ENCODE measurements at places on chromosomes 5 and 9.

GRCh38 chr9:127183814-127184582, 61.6 kb upstream of the ANGPTL2 start:
- no peak for DNase-seq

DNA sequence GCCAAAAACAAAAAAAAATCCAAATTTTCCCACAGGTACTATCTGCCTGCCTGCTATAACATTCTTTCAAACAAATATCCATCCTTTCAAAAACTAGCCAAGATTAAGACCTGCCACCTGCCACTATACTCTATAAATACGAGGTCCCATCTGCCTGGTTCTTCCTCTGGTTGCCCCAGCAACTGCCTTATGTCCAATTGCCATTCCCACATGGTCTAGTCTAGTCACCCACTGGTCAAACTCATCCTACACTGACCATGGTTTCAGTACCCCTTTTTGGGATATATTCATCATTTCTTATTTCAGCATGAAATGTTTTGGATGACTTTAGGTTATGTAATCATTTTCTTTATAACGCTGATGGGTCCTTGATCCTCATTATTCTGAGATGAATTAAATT, 95.1 kb upstream of the CCNG1 start:
- DNase-seq, result no peak

GRCh38 chr5:141363952-141364660, at the start of gene PCDHGA5:
PCDHGA5 (plus strand) TSS chr5:141364162; CDS start chr5:141364331, 169 bp downstream.
- DNase-seq, result no peak

DNA sequence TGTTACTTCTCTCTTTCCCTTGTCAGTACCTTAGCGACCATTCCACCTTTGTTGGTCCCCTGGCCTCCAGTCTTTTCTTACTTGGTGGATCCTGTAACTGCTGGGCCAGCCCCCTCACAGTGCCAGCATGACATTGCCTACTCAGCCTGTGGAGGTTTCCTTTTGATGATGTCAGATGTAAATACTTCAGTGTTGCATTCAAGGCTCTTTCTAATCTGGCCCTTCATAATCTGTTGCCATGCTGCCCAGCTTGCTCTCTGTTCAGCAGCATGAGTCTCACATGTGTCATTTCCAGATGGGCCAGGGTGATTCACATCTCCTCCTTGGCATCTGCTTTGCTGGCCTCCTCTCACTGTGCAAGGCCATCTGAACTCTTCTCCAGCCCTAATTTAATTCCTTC, 57.1 kb downstream of the MAST4 start:
- no peak for DNase-seq

- DNase-seq, result no peak
These were observed 45.0 kb upstream of the SV2C start for GRCh38 chr5:76038212-76038611.

DNA sequence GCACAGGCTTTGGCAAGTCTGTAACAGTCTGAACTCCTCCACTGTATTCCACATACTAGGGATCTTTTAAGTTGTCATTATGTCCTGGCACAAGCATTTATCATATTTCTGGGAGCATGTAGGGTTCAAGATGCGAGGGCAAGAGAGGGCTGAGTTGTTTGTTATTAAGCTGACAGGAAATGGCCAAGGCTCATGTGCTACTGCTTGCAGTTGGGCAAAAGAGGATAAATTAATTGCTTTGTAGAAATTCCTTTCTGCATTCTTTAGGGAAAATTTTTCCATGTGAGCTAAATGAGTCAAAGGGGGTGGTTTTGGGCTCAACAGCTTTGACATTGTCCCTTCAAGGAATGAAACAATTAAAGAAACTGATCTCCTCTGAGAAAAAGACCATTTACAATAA, 35.4 kb downstream of the DOCK8 start:
- DNase-seq, result no peak

GRCh38 chr9:98944057-98944733, 488 bp downstream of the COL15A1 start:
- DNase-seq, result no peak

DNA sequence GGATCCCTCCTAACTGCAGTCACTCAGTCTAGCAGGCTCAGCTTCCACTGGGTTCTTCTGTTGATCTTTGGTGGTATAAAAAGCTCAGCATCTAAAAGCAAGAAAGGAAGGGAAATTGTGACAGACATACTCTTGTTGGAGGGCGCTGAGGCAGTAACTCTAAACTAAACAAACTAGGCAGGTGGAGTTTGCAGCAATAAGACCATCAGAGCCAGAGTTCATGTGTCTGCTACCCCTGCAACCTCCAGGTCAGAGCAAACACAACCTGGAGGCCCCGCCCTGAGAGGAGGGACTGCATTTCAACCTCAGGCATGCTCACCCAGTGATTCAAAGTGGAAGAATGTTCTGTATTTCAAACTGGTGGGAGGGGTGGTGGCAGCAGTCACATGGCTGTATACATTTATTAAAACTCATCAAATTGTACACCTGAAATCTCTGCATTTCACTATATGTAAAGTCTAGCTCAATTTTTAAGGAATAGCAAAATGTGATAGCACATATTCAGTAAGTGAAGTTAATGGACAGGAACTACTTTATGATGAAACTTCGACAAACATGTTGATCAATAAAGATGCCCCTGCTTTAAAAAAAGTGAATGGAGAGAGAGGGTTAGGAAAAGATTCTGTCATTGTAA, 7.1 kb downstream of the ACTL7A start:
- DNase-seq, result peak; percentile 56

DNA sequence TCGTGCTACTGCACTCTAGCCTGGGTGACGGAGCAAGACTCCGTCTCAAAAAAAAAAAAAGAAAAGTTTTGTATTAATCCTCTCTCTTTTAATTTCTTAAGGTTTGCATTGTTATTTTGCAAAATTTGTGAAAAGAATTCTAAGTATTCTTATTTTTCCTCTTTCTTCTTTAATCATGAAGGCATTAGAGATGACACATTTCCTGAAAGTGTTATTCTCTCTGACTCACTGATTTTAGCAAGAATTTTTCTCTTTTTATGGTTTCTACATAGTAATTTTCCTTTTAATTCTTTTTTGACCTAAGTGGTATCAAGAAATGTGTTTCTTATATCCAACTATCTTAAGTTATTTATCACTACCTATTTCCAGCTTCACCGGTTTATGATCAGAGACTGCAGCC, 78.0 kb downstream of the NSUN2 start:
- no peak for DNase-seq

GRCh38 chr5:33753704-33754103, 138.1 kb downstream of the ADAMTS12 start:
- DNase-seq, result no peak

DNA sequence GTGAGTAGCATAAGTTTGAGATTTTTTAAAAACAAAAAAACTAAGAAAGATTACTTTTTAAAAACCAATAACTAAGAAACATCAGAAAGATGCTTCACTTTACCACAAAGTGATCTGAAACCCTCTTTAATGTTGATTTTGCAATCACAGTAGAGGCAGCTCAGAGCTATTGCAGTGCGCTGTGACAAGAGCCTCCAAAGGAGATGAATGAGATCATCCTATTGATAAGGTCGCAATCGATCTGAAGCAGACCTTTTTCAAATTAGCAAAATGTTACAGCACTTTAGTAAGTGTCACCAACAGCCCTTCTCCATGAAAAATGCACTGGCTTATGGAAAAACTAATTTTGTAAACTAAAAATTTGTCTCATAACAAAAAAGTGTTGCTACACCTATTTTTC, 284.6 kb upstream of the EFNA5 start:
- no peak for DNase-seq

GRCh38 chr5:57435701-57436134, 46.9 kb downstream of the ACTBL2 start:
- no peak for DNase-seq

GRCh38 chr9:73200694-73201452, 49.2 kb downstream of the ANXA1 start:
- DNase-seq, result no peak

- DNase-seq, result no peak
These were observed 12.8 kb downstream of the SPATA9 start for GRCh38 chr5:95669985-95670384.

DNA sequence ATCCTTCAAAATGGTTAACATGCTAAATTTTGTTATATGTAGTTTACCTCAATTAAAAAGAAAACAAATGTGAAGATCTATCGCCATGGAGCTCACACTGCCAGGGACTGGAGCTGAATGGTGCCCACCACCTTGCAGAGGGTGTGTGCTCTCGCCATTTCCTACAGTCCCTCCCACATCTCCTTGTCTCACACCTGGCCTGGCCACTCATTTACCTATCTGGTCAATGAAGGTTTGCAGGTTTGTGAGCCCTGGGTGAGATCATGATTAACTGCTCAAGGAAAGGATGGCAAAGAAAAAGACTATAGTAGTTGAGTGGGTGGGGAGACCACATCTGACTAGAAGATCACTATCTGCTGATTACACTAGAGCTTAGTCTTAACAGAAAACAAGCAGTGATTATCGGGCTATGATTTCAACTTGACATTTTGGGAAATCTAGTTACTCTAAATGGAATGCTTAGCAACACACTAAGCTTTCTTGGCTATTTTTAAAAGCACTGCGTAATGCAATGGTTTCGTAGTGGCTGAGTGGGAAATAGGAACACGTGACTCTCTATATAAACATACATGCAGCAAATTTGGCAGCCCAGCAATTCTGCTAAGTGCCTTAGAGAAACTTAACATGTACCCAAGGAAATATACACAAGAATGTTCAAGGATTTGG, 27.3 kb downstream of the PUM3 start:
- no peak for DNase-seq

DNA sequence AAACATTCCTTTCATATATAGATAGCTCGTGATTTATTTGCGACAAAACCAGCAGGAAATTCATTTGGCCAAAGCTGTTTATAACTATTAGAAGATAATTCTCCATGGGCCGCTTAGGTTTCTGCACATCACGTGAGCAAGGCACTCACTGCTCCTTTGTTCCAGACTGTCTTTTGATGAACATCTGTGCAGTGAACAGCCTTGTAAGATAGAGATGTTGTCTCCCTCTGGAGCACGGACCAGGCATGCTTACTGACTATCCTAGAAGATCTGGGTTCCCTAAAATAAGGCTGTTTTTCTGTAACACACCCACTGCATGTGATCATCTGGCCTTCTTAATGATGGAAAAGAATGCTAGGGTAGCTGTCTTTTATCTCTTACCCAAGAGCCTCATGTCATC, 30.9 kb downstream of the YIPF5 start:
- no peak for DNase-seq

GRCh38 chr5:87081511-87082372, 185.9 kb upstream of the RASA1 start:
- DNase-seq, result no peak

GRCh38 chr5:40074826-40075225, 604.9 kb upstream of the PTGER4 start:
- DNase-seq, result no peak

- no peak for DNase-seq
These were observed 166.9 kb upstream of the MPDZ start for GRCh38 chr9:13446286-13446937.

- DNase-seq, result no peak
These were observed 183.9 kb downstream of the LRRC70 start for GRCh38 chr5:62762503-62762902.

- DNase-seq, result no peak
These were observed 292.0 kb upstream of the DMRT1 start for GRCh38 chr9:549455-549997.

- DNase-seq, result no peak
These were observed 66.4 kb downstream of the PRRT1B start for GRCh38 chr9:131611586-131612315.

GRCh38 chr5:6496636-6497035, 48.0 kb downstream of the UBE2QL1 start:
- DNase-seq, result no peak

DNA sequence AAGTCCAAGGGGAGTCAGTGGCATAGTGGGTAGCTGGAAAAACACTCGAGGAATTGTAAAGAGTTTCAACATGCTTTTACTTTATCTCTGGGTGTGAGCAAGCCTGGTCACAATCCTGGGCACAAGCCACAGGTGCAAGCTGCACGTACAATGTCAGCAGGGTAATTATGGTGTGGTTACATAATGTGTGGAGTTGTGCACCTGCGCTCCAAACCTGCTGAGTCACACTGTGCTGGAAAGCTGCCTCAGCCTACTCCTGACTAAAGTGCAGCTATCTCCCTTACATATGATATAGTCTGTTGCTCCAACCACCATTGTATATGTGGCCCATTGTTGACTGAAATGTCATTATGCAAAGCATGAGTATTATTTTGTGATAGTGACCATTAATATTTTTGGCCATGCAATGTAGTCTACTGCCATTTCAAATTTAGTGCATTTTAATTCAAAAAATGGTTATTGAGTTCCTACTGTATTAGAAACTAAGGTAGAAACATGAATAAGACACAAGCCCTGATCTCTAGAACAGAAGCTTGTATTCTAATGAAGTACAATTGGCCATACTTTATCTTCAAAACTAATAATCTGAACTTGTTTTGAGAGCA, 160.9 kb upstream of the SLC30A5 start:
- no peak for DNase-seq

DNA sequence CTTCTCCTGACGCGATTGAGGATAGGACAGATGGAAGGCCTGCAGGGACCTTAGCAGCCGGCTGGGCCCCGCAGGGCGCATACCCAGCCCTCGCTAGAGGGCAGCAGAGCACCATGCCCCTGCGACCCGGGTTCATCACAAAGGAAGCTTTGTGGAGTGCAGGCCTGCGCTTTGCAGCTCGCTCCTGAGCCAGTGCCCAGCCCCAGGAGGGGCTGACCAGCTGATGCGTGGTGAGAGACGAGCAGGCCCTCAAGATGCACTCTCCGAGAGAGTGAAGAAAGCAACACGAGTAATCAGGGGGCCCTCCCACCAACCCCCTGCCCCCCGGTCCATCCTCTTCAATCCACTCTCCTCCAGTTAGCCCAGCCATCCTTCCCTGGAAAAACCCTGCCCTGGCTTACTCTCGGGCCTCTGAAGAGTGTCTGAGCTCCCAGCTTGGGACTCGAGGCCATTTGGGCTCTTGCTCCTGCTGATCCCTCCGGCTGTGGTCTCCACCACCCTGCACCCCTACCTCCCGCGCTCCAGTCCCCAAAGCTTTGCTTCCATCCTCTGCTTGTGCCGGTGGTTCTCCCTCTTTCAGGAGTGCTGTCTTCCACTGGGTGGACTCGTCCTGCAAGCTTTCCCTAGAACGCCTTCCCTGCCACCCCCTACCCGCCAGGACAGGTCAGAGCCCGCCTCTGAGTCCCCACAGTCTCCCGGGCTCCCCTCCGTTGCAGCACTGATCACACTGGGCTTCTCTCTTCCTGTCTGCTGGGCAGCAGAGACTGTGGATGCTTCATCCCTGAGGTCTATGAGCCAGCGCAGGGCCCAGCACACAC, 9.1 kb upstream of the KIF12 start:
- DNase-seq, result peak; percentile 77

GRCh38 chr5:15693933-15694332, 194.0 kb downstream of the FBXL7 start:
- DNase-seq, result no peak

DNA sequence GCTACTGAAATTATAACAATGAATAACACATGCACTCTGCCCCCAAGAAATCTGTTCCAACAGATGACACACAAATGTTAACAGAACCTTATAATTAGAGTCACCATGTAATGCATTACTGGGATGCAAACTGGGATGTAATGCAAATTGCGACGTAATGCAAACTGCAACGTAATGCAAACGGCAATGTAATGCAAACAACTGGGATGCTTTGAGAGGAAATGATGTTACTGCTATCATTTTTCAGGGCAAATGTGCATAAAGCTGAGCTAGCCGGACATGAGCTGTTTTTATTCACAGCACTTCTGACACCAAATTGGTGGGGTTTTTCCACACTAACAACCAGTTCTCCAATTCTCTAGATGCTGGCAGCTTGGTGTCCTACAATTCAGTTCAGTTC, 117.2 kb downstream of the ADAMTS16 start:
- DNase-seq, result no peak
